ENCODE measurements at places on chromosomes 4 and X. TPM values are rescaled to one million over a fixed set of nuclear protein-coding genes. Genes with fewer than 3 reads are reported as not detected.
A peak's percentile ranks its signal among the peaks of the same experiment; 100 is the strongest.

DNA sequence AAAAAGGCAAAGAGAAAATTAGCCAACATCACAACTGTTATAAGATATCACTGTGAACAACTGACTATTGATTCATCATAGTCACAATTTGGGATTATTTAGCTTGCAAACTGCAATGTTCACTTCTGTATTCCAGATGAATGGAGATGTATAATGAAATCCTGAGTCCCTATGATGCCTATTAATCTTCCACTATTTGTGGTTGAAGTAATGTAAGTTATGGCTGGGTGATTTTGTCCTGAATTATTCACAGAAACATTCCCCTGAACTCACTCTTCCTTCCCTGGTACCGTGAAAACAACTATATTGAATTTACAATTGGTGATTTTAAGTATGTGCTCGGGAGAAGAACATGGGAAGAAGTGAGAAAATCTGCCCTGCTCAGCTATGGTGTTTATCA is 50.8 kb upstream of the NPFFR2 start:
- H3K4me1 ChIP-seq, result no peaks in the 10 kb centered on the region
- H3K4me3 ChIP-seq, result no peak overlapping the region

The SYN1 gene
- 5.4 TPM for total RNA-seq

- H3K36me3 ChIP-seq, result no peaks in the 10 kb centered on the region
- no peak overlapping the region for H3K4me3 ChIP-seq
- no peak for DNase-seq
- H3K27me3 ChIP-seq, result no peaks in the 10 kb centered on the region
- H3K27ac ChIP-seq, result no peak overlapping the region
Measured at GRCh38 chrX:46755671-46756070, 3.2 kb downstream of the SLC9A7 start.

- no peak for DNase-seq
- H3K27me3 ChIP-seq, result no peaks in the 10 kb centered on the region
- no peak overlapping the region for H3K4me3 ChIP-seq
- no peaks in the 10 kb centered on the region for H3K36me3 ChIP-seq
Measured at GRCh38 chr4:73648478-73648877, 28.2 kb upstream of the RASSF6 start.

DNA sequence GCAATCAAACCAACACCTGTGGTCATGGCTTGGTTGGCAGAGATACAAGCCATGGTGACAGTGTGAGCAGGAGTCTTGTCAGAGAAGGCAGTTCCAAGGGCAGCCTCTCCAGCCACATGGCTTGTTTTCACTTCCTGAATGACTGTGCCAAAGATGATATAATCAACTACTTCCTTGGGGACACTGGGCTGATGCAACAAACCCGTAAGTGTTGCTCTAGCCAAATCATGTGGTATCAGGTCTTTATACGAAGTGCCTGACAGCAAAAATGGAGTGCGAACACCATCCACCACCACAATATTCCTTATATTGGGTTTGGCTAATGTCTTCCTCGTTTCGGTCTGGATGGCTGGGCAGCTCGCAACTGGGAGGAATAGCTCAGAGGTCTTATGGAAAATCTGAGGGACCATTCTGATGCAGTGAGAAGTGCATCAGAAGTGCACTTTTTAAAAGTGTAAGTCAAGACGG is 922.0 kb downstream of the NLGN4X start:
- H3K4me1 ChIP-seq, result no peaks in the 10 kb centered on the region
- no peaks in the 10 kb centered on the region for H3K36me3 ChIP-seq
- H3K27me3 ChIP-seq, result no peaks in the 10 kb centered on the region
- H3K27ac ChIP-seq, result no peak overlapping the region
- no peak overlapping the region for H3K4me3 ChIP-seq

GRCh38 chr4:37903901-37904300 is 13.0 kb downstream of the TBC1D1 start:
- peaks cover 3% of the 10 kb centered on the region for H3K4me1 ChIP-seq
- no peaks in the 10 kb centered on the region for H3K36me3 ChIP-seq
- H3K4me3 ChIP-seq, result no peak overlapping the region
- no peak for DNase-seq
- H3K27ac ChIP-seq, result no peak overlapping the region

The NOP14 gene
- total RNA-seq, result 13.6 TPM

GRCh38 chr4:74426101-74426500 is 18.8 kb upstream of the AREG start:
- H3K4me1 ChIP-seq, result no peaks in the 10 kb centered on the region
- no peak overlapping the region for H3K27ac ChIP-seq
- H3K36me3 ChIP-seq, result no peaks in the 10 kb centered on the region
- H3K4me3 ChIP-seq, result no peak overlapping the region

- no peak overlapping the region for H3K4me3 ChIP-seq
- no peaks in the 10 kb centered on the region for H3K36me3 ChIP-seq
- DNase-seq, result no peak
- no peak overlapping the region for H3K27ac ChIP-seq
- no peaks in the 10 kb centered on the region for H3K4me1 ChIP-seq
Measured at GRCh38 chrX:40694802-40695201, 40.5 kb downstream of the MED14 start.

- H3K27ac ChIP-seq, result no peak overlapping the region
- H3K4me1 ChIP-seq, result no peaks in the 10 kb centered on the region
- no peaks in the 10 kb centered on the region for H3K36me3 ChIP-seq
- no peaks in the 10 kb centered on the region for H3K27me3 ChIP-seq
- H3K4me3 ChIP-seq, result no peak overlapping the region
Measured at GRCh38 chr4:7074426-7074825, 6.6 kb upstream of the GRPEL1 start.

DNA sequence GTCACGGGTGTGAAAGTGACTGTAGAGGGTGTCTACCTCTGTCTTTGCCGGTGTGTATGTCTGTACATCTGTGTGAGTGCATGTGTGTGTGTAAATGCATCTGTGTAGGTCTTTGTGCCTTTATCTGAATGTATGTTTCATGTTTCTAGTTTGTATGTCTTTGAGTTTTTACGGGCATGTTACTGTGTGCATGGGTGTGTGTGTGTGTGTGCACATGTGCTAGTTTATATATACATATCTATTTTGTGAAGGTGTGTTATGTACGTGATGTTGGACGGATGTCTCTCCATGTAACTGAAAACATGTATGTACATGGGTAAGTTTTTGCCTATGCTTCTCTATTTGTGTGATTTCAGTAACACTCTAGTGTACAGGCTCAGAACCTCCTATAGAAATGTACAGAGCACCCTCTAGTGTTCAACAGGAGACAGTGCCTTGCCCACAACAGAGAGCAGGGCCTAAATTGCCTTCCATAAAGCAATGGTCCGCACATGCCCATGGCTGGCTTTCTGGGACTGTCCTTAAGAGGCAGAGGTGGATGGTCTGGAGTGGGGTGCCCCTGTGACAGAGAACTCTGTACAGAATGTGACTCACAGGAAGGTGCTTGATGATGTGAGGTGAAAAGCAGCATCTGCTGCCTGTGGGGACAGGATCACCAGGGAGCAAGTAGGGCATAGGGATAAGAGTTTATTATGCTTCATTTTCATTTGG is 343.5 kb downstream of the RAPGEF2 start:
- H3K4me1 ChIP-seq, result no peaks in the 10 kb centered on the region
- H3K27ac ChIP-seq, result no peak overlapping the region
- no peaks in the 10 kb centered on the region for H3K27me3 ChIP-seq
- no peaks in the 10 kb centered on the region for H3K36me3 ChIP-seq

DNA sequence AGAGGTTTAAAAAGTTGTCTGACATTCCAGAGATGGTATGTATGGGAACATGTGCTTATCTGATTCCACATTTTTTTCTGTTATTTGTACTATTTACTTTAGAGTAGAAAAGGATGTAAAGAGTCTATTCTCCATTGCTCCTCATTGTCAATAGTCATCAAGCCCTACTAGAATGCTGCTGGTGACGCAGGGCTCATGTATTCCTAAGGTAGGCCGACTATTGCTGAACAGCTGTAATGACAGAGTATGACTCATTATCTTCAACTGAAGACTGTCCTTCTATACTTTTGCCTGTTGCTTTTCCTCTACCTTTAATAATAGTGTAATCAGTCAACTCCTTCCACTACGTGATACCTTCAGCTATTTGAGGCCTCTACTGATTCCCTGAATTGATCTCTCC is 509.1 kb upstream of the NR3C2 start:
- no peak overlapping the region for H3K4me3 ChIP-seq
- no peaks in the 10 kb centered on the region for H3K4me1 ChIP-seq
- H3K36me3 ChIP-seq, result no peaks in the 10 kb centered on the region
- DNase-seq, result no peak
- H3K27me3 ChIP-seq, result no peaks in the 10 kb centered on the region

DNA sequence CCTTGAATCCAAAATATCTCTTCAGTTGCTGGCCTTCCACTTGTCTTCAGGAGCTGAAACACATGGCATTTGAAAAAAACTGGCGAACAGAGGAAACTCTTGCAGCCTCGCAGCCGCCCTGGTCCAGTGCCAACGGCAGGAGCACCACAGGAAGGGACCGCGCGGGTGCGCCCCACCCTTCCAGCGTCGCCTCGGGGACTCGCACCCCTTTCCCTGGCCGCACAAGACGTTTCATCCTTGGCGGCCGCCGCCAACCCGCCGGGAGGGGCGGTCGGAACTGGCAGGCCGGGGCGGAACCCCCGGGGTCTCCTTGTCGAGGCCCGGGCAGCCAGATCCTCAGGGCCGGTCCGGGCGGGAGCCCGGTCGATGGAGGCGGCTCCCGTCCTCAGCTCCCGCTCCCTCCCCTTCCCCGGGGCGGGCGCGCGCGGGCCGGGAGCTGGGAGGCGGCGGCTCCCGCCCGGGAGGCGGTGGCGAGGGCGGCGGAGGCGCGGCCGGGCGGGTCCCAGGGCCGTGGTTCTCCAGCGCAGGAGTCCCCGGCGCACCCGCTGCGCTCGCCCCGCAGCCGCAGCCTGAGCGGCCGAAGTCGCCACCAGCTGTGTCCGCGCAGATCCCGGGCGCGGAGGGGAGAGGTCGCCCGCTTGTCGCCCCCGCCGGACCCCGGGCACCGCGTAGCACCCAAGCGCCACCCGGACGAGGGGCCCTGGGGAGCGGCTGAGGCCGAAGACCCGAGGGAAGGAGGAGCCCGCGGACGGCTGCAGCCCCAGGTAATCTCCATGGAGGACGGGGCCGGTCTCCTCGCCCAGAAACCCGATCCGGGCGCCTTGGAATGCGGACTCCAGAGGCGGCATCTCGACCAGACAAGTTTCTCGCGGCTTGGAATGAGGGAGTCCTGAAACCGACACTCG is 886 bp upstream of the NDST3 start:
- peaks cover 2% of the 10 kb centered on the region for H3K4me1 ChIP-seq
- H3K4me3 ChIP-seq, result peak overlapping the region; percentile 21
- no peak overlapping the region for H3K27ac ChIP-seq
- peak; percentile 36 for DNase-seq

The TMPRSS11F gene
- total RNA-seq, result not detected

- no peak overlapping the region for H3K4me3 ChIP-seq
- H3K27me3 ChIP-seq, result no peaks in the 10 kb centered on the region
- no peak for DNase-seq
- no peak overlapping the region for H3K27ac ChIP-seq
Measured at GRCh38 chr4:62953752-62954151, 1455.5 kb downstream of the TECRL start.

The BTK gene
- total RNA-seq, result 3.6 TPM

DNA sequence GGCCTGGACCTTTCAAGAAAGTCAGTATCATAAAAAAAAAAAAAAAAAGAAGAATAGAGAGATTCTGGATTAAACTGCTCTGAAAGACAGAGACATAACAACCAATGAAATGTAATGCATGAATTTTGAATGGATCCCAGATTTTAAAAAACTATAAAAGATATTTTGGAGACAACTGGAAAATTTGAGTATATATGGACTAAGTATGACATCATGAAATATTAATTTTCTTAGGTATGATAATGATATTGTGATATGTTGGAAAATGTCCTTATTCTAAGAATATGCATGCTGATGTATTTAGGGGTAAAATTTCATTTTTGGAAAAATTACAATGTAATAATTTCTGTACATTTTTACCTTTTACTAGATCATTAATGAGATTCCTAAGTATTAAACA is 52.6 kb downstream of the TBC1D19 start:
- H3K4me3 ChIP-seq, result no peak overlapping the region
- H3K27me3 ChIP-seq, result no peaks in the 10 kb centered on the region
- no peaks in the 10 kb centered on the region for H3K36me3 ChIP-seq
- H3K27ac ChIP-seq, result no peak overlapping the region
- no peaks in the 10 kb centered on the region for H3K4me1 ChIP-seq

The BEX2 gene
- total RNA-seq, result 55.8 TPM

DNA sequence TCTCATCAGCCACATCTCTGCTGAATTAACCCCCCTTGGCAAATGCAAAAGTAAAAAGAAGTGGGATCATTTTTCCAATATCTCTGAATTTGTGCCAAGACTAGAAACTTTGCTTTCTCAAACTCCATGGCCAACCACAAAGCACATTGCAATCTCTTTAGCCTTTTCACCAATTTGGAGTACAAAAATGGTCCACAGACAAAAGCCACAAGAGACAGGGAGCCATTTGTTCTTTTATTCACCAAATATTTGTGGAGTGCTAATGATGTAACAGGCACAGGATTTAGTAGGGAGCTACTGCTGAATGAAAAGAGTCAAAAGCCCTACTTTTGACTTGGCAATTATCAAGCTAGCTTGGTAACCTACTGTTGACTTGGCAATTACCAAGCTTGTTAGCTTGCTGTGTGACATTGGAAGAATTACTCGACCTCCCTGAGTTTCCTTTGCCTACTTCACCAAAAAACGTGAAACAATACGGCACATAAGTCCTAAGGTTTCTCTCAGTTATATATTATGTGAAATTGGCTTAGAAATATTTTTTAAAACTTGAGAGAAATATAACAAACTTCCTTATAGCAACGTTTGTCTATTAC is 97.1 kb upstream of the KLF3 start:
- no peak overlapping the region for H3K27ac ChIP-seq
- no peaks in the 10 kb centered on the region for H3K27me3 ChIP-seq
- H3K4me3 ChIP-seq, result no peak overlapping the region
- H3K4me1 ChIP-seq, result peaks cover 7% of the 10 kb centered on the region
- H3K36me3 ChIP-seq, result no peaks in the 10 kb centered on the region

DNA sequence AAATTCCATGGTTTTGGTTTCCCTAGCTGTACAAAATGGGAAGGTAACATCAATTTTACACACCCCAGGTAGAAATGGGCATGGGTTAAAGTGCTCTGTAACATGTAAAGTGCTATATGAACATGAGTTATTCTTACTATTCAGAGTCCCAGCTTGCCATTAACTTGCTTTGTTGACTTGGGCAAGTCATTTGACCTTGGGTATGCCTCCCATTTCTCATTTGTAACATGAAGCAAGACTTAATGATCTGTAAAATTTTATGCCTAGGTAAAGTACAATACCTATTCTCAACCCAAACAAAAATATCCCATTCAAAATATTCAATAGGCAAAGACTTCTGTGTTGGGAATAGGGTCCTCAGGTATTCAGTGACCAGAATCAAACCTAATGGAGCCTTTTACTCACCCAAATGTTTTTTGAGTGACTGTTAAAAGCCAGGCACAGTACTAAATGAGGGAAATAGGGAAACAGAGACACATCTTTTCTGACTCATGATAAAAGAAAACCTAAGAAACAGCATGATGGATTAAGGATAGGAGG is 126.6 kb downstream of the SH3RF1 start:
- H3K27me3 ChIP-seq, result no peaks in the 10 kb centered on the region
- no peak overlapping the region for H3K27ac ChIP-seq
- no peaks in the 10 kb centered on the region for H3K36me3 ChIP-seq
- H3K4me3 ChIP-seq, result no peak overlapping the region

DNA sequence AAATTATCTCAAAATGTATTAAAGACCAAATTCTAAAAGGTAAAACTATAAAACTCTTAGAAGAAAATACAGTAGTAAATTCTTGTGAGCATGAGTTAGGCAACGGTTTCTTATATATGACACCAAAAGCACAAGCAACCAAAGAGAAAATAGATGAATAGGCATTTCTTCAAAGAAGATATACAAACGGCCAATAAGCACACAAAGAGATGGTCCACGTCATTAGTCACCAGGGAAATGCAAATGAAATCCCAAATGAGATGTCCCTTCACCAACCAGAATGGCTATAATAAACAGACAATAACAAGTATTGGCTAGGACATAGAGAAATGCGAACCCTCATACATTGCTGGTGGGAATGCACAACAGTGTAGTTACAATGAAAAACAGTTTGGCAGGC is 44.6 kb downstream of the RAB33A start:
- no peak overlapping the region for H3K27ac ChIP-seq
- H3K36me3 ChIP-seq, result no peaks in the 10 kb centered on the region
- no peak overlapping the region for H3K4me3 ChIP-seq
- DNase-seq, result no peak

Measured in ovary (tissue), 10 donors.